ENCODE measurements at places on chromosomes 5 and 9.

GRCh38 chr9:110213413-110214044 lies 5.6 kb upstream of the C9orf152 start:
- no peak for DNase-seq

- DNase-seq: no peak
These were observed 221.6 kb downstream of the MAT2B start for GRCh38 chr5:163727028-163727427.

GRCh38 chr5:110757118-110757729 lies 18.4 kb downstream of the SLC25A46 start:
- DNase-seq: peak; percentile 43

GRCh38 chr9:127519301-127520166 lies 68.2 kb downstream of the LRSAM1 start:
- DNase-seq: peak; percentile 12

DNA sequence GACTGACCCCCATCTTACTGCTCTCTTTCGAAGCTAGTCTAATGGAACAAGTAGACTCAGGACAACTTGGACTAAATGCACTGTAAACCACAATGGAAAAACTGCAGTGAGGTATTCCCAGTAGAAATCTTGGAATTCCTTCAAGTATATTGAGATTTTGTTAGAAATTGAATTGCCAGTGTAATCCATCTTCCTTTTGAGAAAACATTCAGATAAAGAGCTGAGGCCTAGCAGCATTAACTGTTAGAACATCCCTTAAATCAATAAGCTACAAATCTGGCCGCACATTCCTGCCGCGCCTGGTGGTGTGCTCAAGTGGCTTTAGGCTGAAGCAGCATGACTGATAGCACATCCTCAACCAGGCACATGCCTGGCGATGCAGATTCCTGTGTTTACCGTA lies 29.3 kb downstream of the PPIC start:
- DNase-seq: no peak

DNA sequence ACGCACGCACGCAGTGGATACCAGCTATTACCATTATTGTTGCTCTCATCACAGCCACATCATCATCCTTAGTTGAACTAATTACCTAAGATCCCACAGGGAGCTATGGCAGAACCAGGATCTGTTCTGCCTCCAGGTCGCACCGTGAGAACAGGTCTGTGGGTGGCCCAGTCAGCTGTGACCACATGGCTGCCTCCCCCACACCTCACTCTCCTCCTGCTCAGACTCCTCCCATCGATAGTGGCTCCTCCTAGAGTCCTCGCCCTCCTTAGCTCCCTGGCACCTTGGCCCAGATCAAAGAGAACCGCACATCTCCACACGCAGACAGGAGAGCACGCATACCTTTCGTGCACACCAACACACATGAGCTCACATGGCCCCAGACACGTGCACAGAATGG lies 32.4 kb upstream of the RPL26L1 start:
- no peak for DNase-seq

- no peak for DNase-seq
These were observed 23.0 kb upstream of the NR3C1 start for GRCh38 chr5:143426437-143426991.

DNA sequence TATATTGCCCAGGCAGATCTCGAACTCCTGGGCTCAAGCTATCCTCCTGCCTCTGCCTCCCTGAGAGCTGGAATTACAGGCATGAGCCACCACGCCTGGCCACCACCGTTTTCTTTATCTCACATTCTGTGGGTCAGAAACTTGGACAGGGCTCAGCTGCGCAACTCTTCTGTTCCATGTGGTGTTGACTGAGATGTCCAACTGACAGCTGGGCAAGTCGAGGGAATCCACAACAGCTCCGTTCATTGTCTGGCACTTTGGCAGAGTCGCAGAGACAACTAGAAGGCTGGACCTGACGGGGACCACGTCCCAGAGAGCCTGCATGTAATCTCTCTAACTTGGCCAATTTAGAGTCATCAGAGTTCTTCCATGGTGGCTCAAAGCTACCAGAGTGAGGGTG lies 36.2 kb upstream of the AOPEP start:
- DNase-seq: no peak

DNA sequence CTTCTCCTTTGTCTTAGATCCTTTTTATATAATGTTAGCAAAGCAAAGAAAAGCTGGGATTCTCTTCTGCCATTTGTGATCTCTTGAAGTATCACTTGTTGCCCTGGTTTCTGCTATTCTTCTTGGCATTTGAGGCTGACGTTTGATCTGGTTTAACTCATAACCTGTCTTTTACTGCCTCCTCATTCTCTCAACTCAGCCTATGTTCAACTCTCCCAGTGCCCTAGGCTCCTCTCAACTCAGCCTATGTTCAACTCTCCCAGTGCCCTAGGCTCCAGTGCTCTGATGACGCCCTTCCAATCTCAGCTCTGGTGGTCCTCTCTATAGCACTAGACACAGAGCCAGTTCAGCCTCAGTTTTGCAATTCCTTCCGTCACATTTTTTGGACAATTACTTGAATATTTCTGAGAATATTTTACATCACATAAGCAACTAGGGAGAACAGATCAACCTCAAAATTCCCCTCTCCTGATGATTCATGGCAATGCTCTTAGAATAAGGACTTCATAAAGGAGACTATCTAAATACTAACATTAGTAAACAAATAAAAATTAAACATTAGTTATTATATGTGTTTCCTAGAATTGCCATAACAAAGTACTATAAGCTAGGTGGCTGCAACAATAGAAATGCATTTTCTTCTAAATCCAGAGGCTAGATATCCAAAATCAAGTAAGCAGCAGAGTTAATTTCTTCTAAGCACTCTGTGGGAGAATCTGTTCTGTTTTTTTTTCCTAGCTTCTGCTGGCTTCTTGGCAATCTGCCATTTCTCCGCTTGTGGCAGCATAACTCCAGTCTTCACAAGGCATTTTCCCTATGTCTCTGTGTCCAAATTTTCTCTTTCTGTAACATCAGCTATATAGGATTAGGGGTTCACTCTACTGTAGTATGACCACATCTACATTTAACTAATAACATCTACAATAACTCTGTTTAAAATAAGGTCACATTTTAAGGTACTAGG lies 662.1 kb upstream of the FTMT start:
- DNase-seq: no peak

- DNase-seq: no peak
These were observed 27.4 kb downstream of the PCDH1 start for GRCh38 chr5:141850786-141851185.

DNA sequence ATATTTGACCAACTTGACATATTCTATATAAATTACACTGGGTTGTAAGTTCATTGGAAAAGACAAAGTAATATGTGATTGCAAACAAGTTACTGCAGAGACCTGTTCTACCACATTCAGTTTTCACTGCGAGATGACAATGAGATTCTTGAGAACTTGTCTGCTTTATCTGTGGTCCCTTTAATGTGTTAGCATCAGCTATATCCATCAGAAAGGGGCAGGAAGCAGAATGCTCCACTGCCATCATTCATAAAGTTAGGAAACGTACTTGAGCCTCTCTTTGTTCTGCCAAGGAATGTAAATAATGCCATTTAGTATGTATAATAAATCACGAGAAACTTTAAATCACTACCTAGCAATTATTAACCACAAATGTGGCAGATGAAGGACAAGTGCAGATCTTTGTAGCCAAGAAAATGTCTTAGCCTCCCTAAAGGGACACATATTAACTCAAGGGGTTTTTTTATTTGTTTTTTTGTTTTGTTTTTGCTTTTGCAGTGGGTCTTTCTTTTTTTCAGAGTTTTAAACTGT lies 59.4 kb downstream of the GIN1 start:
- DNase-seq: no peak

DNA sequence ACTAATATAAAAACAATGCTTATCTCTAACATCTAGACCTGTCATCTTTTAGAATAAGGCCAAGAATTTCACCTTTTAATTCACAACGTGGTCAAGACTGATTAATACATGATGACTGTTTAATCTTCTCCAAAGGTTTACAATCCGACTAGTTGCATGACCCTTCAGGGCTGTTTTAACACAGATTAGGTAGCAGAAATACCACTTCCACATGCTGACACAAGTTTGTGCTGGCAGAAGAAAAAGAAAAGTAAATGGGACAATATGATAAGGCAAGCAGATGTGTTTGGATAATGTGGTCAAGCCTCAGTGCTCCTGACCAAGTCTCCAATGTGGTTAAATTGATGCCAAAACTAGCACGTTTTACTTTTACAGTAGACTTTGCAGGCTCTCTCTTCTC lies 31.1 kb downstream of the SEMA6A start:
- no peak for DNase-seq

GRCh38 chr9:127473932-127474331 lies 22.6 kb downstream of the LRSAM1 start:
- no peak for DNase-seq

- DNase-seq: no peak
These were observed 15.8 kb downstream of the DAB2IP start for GRCh38 chr9:121667214-121667613.

- no peak for DNase-seq
These were observed 39.0 kb upstream of the FAT2 start for GRCh38 chr5:151630088-151630487.

DNA sequence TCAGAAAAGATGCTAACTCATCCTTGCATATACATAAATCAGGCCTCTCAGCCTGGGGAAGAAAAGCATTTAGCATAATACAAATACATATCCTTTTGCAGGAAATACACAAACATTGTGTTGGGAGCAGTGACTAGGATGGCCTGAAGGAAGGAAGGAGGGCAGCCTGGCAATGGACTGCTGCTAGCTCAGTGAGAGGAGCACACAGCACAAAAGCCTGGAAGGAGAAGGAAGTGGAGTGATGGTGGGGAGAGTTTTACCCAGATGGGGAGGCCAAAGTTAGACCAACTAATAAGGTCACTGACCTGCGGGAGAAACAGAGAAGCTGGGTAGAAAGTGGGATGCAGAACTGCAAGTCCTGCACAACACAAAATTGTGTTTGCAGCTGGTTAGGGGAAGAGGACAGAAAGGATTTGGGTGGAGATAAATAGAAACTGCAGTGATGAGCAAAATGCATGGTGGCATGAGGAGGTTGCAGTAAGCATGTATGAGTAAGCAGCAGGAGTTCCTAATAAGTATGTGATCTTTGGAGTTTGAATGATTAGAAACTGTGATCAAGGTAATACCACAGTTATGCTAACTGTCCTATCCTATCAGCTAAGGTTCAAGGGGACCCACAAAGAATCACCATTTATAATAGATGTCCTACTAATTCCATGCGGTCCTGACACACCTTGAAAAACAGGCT lies 39.5 kb downstream of the SEMA6A start:
- DNase-seq: no peak

DNA sequence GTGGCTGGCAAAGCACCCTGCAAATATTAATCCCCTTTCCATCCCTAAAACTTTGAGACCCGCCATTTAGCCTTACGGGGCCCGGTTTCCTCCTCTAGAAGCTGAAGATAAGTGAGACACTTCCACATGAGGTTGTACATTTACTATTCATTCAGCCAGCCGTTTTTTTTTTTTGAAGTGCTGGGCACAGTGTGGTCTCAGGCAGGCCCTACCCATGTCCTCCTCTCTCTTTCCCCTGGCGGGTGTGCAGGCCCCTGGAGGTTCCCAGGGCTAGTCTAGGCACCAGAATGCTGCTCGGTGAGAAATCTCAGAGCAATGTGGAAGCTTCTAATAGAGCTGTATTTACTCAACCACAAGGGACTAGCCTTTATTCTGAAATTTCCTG lies 107.4 kb upstream of the LARP1 start:
- no peak for DNase-seq

GRCh38 chr9:132147331-132147730 lies 14.5 kb upstream of the NTNG2 start:
- no peak for DNase-seq

- no peak for DNase-seq
These were observed 25.0 kb downstream of the SLC25A25 start for GRCh38 chr9:128093011-128093410.

GRCh38 chr9:135326633-135327152 lies 152.9 kb upstream of the PPP1R26 start:
- no peak for DNase-seq

DNA sequence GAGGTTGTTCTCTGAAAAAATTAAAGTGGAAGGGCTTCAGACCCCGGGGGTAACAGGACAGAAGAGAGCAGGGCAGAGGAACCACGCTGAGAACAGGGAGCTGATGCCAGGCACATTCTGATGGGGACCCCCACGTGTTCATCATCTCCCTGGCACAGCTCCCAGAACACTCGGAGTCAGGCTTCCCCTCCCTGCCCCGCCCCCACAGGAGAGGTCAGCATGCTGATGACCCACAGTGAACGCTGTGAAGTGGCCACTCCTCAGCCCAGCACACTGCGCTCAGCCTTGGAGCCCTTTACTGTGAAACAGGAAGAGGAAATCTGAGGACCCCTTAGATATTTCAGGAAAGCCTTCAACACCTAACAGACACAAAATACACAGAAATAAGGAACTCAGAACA lies 16.4 kb downstream of the RETREG1 start:
- no peak for DNase-seq

- DNase-seq: no peak
These were observed 58.3 kb upstream of the ALDH1B1 start for GRCh38 chr9:38334234-38334633.

GRCh38 chr5:113172231-113172826 lies 195.7 kb downstream of the DCP2 start:
- no peak for DNase-seq

GRCh38 chr5:180557217-180557809 lies 34.0 kb downstream of the SCGB3A1 start:
- DNase-seq: no peak

DNA sequence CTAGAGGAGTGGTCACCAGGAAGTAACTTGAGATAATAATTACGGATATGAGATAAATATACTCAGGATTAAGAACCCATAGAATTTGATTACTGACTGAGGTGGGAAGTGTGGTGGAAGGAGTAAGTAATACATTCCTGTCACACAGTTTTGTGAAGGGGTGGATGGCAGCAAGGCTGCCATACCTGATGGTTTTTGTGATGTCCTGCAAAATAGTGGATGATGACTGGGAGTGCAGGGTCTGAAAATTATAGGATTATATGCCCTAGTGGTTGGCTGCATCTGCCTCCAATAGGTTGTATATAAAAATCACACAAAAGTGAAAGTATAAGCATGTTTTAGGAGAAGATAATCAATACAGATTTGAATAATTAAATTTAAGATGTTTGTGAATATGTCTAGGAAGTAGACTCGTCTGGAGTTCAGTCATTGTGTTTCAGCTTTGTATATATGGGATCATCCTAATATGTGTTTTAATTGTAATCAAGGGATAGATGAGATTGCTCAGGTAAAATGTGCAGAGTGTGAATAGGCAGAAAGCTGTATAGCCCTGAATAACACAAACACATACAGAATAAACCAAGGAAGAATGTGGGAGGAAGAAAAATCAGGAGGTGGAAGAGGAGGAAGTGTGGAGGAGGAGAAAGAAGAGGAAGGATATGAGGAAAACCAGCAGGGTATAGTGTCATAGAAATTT lies 5.5 kb downstream of the SELENOP start:
- no peak for DNase-seq

GRCh38 chr5:64213011-64213410 lies 47.4 kb downstream of the RNF180 start:
- DNase-seq: no peak

- no peak for DNase-seq
These were observed 89.3 kb downstream of the FEM1C start for GRCh38 chr5:115455301-115455707.
